Amniotic epithelial cell (primary cell): ENCODE measurements at places on chromosomes 2 and 18.

DNA sequence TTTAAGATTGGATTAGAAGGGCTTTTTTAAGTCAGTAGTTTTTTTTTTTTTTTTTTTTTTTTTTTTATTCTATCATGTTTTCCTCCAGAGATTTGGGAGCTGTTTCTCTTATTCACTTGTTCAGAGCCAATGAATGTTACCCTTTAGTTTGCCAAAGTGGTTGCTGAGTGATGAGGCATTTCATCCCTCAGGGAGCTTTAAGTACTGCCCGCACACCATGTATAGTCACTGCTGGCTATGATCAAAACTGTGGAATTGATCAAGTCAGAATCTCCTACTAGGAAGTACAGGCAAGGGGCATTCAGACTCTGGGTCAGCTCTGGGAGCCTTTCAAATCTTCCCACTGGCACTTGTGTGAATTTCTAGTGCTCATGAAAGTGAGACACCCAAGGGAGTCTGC lies 201.6 kb downstream of the IKZF2 start:
- DNase-seq, result no peak

DNA sequence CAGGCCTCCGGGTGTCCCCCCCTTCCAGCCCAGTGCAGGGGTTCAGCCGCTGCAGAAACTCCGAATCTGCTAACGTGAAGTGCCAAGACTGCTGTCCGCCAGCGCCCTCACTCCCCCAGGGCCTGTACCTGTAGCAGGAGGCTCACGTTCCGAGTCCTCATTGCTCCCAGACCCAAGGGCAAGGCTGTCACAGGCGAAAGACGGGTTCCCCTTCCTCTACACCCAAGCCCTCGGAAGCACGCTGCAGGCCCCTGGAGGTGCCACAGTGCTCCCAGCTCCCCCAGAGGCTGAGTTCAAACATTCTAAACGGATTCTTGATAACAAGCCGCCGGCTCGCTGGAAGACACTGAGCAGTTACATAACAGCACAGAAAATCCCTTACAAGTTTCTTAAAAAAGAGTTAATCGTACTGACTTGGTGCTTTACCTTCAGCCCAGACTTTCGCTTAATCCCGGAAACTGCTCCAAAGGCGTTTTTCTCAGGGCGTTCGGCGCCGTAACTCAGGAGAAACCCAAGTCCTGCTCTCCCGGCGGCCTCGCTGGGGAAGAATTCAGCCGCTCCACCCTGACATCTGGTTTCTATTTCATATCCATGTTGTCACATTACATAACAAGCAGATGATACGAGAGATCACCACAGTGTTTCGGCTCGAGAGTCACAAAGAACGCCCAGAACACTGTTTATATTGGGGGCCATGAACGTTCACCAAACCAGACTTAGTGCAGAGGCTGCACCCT lies 92.0 kb downstream of the HDAC4 start:
- peak; percentile 71 for DNase-seq

DNA sequence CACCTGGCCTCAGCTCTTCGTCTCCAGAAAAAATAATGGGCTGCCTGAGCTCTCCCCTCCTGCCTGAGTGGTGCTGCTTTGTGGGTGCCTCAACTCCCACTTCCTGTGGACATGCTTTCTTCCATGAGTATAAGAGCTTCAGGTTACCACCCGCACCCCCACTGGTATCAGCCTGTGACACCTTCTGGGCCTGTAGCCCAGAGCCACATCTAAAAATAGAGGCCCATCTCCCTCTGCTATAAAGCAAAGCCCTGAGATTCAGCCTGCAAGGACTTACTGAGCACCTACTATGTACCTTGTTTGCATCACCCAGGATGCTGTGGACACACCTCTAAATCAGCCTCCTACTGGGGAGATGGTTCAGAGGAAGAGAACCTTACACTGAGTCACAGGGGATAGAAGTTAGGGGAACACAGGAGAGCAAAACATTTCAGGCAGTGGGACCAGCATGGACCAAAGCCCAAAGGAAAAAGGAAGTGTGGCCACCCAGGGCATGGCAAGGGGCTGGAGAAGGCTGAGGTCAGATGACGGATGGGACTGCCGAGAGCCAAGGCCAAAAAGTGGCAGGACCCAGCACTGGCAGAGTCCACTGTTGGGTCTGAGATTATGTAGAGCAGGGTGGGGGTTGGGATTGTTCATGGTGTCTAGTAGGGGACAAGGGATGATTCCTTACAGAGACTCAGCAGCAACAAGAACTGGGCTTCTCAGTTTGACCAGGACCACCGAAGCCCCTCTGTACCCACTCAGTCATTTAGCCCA lies 123.7 kb upstream of the PPP1CB start:
- peak; percentile 82 for DNase-seq

DNA sequence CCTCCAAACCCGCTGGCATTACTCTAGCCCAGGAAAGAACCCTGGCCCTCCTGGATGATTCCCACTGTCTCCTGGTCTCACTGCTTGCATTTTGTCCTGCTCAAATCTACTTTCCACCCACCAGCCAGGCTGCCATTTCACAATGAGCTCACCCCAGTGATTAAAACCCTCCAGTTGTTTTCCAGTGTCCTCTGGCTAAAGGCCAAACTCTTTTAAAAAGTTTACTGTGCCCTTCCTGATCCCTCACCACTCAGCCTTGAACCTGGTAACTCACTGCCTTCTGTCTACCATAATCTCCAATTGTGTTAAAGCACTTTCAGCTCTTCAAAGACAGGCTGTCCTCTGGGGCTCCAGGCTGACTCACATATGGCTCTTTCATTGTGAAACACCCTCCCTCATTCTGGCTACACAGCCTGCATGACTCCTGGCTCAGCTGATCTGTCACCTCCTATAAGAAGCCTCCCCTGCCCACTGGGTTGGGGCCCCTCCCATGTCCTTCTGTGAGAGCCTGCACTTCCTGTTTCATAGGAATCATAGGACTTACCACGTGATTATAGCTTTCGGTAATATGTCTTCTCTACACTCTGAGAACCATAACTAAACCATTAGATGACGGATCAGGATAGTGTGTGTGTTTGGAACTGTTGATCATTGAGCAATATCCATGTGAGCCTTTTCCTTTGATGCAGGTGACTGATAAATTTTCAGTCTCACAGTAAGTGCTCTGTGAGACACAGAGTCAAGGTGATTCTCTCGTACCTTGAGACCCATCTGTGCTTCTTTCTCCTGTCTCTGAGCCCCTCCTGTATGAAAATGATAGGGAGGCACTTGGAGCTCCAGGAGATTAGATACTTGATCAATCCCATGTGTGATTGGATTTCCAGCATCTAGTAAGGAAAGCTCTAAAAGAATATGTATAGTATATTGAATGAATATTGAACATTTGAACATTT lies 590.8 kb upstream of the ID2 start:
- peak; percentile 99 for DNase-seq

DNA sequence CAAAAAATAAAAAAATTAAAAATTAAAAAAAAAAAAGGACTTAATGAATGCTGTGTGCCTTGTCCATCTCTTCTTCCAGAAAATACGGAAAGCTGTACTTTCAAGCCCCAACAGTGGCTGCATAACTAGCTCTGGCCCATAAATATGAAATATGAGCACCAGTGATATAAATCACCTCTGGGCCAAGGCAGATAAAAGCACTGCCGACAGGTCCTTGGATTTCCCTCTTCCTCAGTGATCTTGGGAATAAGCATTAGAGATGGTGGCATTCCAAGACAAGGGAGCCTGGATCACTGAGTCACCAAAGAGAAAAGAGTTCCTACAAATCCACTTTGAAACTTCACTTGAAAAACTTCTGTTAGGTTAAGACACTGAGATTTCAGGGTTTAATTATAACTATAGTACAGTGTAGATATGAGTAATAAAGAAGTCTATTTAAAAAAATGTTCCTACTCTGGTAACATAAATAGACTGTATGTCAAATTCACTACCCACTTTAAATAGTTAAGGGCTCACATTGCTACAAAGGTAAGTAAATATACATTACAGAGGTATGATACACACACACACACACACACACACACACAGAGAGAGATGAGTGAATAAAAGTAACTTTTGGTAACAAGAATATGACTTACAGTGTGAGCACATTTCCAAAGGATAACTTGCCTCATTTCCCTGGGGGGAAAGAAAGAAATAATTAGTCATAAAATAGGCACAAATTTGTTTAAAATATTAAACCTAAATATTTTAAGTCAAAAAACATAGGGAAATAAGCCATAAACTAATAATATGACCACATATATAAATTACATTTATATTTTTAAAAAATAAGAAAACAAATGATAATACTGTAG lies 35.6 kb downstream of the PPP3R1 start:
- DNase-seq, result peak; percentile 55

- no peak for DNase-seq
Observed at GRCh38 chr18:75809926-75810255, 382.4 kb upstream of the SMIM21 start.
